ENCODE measurements at places on chromosomes 6 and 20. TPM values are rescaled to one million over a fixed set of nuclear protein-coding genes. Genes with fewer than 3 reads are reported as not detected.

Gene CTAGE9
- polyA plus RNA-seq: not detected

Gene PRDM1
- polyA plus RNA-seq: 5.2 TPM

Gene SAMD3
- polyA plus RNA-seq: 0.40 TPM

Gene CALHM4
- not detected for polyA plus RNA-seq

Gene TASP1
- polyA plus RNA-seq: 5.4 TPM

Gene MYO6
- 4.7 TPM for polyA plus RNA-seq

Gene TREM1
- polyA plus RNA-seq: 0.20 TPM

Gene TRIM10
- polyA plus RNA-seq: not detected

Gene CYP39A1
- polyA plus RNA-seq: not detected

Gene DDX43
- polyA plus RNA-seq: 0.34 TPM

Gene POU5F1
- polyA plus RNA-seq: 0.11 TPM
